ENCODE measurements at places on chromosomes 3 and 15.

- DNase-seq: no peak
These were observed 188.9 kb downstream of the STXBP5L start for GRCh38 chr3:121096953-121097352.

DNA sequence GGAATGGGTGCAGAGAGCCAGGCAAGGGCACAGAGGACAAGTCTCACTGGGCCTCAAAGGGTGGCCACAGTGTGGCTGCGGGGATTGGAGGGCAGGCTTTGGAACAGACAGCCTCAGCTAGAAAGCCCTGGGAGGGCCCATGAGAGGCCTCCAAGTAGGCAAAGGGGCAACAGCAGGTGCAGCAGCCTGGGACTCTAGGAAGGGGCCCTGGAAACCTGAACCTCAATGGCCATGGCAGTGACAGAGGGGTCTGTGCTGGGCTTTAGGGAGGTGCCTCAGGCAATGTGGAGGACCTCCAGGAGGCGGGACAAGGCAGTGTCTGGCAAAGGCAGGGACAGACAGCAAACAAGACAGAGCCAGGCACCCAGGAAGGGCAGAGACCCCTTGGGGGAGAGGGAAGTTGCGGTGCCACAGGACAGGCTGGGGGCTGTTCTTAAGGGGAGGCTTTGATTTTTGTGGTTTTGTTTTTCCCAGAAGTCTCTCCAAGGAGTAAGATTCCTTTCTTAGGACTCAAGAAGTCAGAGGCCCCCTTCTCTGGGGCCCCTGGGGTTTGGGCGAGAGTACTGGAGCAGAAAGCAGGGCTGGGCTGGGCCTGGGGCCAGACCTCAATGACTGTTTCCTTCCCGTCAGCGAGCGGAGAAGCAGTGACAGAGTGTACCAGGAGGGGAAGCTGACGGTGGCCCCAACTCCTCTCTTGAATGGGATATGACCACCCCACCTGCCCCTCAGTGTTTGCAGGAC lies 9.7 kb downstream of the STOML1 start:
- no peak for DNase-seq

DNA sequence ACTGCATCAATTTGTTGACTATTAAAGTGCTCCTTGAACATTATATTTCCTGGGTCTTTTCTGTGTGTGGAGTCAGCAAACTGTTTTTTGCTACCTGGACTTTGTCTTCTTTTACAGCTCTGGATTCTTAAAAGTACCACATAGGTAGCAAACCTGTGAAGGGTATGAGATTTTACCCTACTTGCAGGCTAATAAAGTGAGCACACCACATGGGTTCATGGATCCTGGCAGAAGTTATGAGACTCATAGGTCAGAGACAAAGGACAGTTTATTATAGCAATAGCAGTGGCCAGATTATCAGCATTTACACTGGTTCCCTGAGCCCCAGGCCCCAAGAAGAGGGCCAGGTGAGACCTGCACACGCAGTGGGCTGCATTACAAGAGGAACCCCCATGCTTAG lies 8.0 kb upstream of the SACM1L start:
- DNase-seq: no peak

GRCh38 chr15:70833861-70834765 lies 19.8 kb downstream of the LARP6 start:
- DNase-seq: no peak

GRCh38 chr3:59425942-59426341 lies 376.1 kb upstream of the CFAP20DC start:
- peak; percentile 45 for DNase-seq

DNA sequence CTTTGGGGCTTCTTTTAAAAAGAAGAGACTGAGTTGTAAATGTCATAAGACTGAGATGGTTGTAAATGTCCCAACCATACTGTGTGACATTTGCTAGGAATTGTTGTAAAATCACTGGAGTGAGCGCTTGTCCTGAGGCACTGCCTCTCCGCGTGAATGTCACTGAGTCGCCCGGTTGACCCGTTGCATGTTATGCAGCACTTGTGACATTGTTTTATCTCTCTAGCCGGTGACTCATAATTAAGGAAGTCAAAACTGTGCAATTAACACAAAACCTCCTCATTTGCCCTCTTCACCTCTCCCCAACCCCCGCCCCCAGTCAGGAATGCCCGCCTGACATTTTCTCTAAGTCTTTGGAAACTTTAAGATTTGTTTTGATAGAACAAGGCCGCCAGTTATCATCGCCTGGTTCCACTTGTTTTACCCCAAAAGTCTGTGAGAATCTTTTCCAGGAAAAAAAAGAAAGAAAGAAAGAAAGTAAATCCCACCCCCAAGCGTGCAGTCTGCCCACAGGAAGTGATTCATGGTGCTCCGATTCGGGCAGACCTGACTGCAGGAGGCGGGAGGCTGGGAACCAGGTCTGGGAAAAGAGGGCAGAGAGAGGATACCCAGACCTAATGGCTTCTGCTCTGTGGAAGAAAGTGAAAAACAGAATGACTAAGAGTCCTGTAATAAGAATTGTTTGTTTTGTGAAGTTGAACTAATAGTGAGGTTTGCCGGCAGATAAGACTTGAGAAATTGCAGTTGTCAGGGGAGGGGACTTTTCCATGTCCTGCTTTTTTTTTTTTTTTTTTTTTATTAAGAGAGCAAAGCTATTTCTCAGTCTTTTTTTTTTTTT lies 84.8 kb downstream of the SMAD3 start:
- DNase-seq: no peak

DNA sequence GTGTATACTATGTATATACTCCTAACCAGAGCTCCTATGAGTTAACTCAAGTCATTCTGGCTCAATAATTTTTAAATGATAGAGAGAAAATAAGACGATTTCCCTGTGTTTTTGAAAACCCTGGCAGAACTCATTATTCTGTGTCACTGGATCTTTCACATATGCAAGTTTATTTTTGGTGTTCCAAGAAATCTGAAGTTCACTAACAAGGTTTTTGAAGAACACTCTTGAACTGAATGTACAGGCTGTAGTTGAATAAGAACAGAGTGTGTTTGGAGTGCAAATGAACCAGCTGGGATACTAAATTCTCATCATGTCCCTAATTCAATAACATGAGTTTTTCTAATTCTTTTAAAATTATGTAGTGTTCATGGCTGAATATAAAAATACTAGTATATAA lies 466.9 kb upstream of the SUCLG2 start:
- no peak for DNase-seq

GRCh38 chr15:81000144-81000623 lies 539 bp upstream of the TLNRD1 start:
- DNase-seq: no peak

- no peak for DNase-seq
These were observed 854 bp downstream of the CLEC3B start for GRCh38 chr3:45026957-45027356.

- no peak for DNase-seq
These were observed 17.4 kb upstream of the ANKRD34C start for GRCh38 chr15:79265167-79265566.

- DNase-seq: no peak
These were observed 31.1 kb downstream of the NTRK3 start for GRCh38 chr15:88225461-88225860.

DNA sequence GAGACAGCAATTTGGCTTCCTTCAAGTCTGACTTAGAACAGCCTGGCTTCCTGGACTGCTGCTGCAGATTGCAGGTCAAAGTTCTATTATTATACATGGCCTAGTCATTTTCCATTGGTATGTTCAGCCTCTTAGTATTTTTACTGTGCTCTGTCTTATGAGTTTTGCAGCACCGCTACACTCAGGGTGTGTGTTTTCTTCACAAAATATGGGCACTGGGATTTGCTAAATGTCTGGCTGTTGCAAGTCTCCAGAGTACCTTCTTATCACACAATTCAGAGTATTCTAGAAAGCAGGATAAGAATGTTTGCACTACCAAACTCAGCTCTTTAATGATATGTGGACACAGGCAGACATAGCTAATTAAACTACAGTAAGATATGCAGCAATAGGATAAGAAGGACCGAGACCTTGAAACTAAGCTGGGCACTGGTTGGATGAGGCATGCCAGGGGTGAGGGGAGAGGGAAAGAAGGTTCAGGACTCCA lies 203.0 kb upstream of the PDZRN3 start:
- DNase-seq: no peak

- DNase-seq: no peak
These were observed 73.8 kb downstream of the GOLIM4 start for GRCh38 chr3:168021737-168022450.

DNA sequence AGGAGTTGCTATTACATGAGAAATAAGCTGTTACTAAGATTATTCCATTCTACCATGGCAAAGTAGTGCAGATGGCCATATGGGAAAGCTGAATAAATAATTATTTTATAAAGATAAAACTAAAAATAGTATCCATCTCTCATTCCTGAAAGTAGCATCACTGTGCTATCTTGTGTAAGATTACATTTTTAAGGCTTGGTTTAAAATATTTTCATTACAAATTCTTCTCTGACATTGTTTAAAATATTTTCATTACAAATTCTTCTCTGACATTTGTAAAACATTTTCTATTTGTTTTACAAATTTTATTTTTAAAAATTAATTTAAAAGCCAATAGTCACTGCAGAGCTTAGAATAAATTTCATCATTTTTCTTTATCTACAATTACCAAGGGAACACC lies 665.5 kb upstream of the NAALADL2 start:
- no peak for DNase-seq

DNA sequence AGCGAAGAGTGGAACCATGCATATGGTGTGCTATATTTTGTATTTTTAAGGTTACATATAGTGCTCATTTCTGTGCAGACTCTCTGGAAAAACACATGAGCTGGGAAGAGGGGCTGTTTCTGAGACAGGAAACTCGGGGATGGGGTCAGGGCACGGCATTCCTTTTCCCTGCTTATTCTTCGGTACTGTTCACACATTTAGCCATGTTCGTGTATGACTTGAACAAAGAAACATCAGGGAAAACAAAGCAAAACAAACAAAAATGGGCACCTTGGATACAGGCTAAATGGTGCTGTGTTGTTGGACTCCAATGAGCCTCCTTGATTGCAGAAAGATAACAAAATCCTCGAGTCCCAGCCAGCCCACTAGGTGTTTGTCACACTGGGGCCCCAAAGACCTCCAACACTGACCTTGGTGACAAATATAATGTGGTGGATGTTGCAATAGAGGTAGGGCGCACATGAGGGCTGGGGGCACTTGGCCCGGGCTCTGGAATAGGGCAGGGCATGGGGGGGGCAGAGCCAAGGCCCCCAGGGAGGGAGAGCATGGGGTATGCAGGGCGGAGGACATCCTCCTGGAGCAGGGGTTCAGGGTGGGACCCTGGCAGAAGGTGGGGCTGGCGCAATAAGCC lies 19.3 kb downstream of the DNASE1L3 start:
- no peak for DNase-seq

DNA sequence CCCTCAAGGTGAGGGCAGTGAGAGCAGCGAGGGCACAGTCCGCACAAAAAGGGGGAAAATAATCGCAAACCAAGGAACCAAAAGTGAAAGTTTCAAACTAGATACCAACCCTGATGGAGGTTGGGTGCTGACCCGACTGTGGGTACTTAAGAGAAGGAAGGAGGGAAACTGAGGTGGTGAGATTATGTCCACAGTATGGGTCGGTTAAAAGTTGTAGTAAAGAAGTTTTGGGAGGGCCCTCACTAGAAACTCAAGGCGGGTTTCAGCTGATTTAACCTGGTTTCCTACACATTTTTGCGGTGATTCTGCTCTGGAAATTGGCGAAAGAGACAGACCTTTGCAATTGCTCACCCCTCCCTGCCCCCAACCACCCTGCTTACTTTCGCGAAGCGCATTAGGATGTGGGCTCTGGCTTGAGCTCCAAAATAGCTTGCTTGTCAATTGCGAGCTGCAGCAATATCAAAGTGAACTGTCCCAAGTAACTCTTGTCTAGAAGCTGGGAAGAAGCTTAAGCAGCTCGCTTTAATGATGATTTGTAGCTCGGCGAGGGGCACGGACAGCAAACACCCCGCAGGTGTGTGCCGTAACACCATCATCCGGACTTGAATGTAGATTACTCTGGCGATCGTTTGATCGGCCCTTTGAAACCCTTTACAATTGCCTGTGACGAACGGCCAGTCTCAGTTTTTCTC lies 15.8 kb downstream of the SOX2 start:
- DNase-seq: no peak

GRCh38 chr3:36433511-36433910 lies 53.2 kb downstream of the STAC start:
- DNase-seq: no peak

DNA sequence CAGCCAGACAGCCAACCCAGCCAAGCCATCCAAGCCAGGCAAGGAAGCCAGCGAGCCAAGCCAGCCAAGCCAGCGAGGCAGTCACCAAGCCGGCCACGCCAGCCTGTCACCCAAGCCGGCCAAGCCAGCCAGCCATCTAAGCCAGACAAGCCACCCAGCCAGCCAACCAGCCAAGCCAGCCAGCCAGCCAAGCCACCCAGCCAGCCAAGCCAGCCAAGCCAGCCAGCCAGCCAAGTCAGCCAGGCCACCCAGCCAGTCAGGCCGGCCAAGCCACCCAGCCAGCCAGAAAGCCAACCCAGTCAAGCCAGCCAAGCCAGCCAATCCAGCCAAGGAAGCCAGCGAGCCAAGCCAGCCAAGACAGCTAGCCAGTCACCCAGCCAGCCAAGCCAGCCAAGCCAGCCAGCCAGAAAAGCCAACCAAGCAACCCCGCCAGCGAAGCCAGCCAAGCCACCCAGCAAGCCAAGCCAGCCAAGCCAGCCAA lies 201.2 kb downstream of the GOLGA6L6 start:
- DNase-seq: no peak

- no peak for DNase-seq
These were observed 136.0 kb upstream of the THBS1 start for GRCh38 chr15:39444735-39445470.

- DNase-seq: no peak
These were observed 98.9 kb downstream of the MAGI1 start for GRCh38 chr3:65939801-65940246.

- no peak for DNase-seq
These were observed 25.5 kb downstream of the NSMCE3 start for GRCh38 chr15:29244123-29244522.

- DNase-seq: no peak
These were observed 15.5 kb downstream of the TRIM59 start for GRCh38 chr3:160434071-160434470.

- no peak for DNase-seq
These were observed 28.2 kb downstream of the CLEC3B start for GRCh38 chr3:45054196-45054857.

Data from stimulated activated CD8-positive, alpha-beta memory T cell treated with anti-CD3 and anti-CD28 coated beads, Interleukin-7, amount 100 ng/mL, for 4 hours (primary cell).